ENCODE measurements at places on chromosomes 4 and X.
A peak's percentile ranks its signal among the peaks of the same experiment; 100 is the strongest.

GRCh38 chrX:17161991-17162390, 213.0 kb upstream of the NHS start:
- no peak for DNase-seq

DNA sequence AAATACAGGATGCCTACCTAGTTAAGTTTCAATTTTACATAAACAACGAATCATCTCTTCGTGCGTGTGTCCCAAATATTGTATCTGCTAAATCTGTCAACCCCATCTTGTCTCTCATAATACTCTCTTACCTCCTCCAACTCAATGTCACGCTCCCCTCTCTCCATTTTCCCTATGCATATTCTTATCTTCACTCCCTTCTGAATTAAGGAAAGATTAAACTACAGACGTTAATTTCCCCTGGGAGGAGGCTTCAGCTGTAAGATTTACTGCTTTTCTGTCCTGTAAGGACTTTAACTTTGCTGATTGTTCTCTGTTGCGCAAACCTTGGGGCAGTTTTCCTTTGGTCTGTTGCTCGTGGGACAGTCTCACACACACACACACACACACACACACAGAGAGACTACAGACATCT, 455 bp upstream of the ABCB7 start:
- DNase-seq: no peak

- DNase-seq: peak; percentile 25
Observed at GRCh38 chr4:1008840-1009541, 2.4 kb upstream of the FGFRL1 start.

DNA sequence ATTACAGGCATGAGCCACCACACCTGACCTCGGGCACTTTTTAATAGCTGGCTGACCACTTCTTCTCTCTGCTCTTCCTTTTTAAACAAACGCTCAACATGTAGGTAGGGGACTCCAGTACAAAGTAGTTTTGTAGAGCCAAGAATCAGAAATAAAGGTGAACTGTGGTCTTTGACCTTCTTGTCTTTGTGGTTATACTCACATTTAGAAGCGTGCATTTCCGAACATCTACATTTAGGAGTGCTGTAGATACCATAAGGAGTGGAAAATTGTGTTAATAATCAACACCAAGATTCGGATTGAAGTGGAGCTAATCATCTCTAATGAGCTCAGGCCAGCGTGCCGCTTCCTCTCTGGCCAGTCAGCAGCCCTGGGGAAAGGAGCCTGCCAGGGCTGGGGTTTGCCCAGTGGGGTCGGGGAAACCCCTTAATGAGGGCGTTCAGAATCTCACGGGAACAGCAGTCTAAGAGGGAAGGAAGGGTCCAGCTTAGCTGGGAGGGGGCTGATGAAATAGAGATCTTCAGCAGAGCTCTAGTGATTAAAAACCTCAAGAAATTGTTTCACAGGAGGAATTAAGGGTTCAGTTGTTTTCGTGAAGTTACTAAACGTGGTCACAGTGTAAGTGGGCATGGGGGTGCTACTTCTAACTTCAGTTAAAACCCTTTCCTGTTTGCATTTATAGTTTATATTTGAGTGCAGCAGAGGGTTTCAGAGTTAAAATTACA, 81.2 kb downstream of the GAB1 start:
- DNase-seq: no peak

DNA sequence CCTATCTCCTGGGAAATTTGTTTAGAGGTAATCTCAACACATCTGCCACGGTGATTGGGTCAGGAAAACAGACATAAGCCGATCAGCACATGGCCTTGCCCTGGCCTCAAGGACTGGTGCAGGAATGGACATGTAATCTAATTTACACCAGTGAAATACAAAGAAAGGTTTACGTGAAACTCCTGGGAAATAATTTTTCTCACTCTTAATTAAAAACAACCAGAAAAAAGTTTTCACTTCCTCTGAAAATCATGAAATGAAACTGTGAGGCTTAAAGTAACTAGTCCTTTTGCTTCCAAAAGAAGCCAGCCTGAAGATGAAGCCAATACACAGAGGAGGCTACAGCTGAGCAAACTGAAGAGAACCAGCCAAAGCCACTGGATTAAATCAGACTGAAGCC, 154.1 kb upstream of the FAM241A start:
- no peak for DNase-seq

GRCh38 chr4:801436-802124, 24.3 kb downstream of the CPLX1 start:
- DNase-seq: no peak

GRCh38 chr4:108751321-108751720, 11.5 kb downstream of the ETNPPL start:
- no peak for DNase-seq

DNA sequence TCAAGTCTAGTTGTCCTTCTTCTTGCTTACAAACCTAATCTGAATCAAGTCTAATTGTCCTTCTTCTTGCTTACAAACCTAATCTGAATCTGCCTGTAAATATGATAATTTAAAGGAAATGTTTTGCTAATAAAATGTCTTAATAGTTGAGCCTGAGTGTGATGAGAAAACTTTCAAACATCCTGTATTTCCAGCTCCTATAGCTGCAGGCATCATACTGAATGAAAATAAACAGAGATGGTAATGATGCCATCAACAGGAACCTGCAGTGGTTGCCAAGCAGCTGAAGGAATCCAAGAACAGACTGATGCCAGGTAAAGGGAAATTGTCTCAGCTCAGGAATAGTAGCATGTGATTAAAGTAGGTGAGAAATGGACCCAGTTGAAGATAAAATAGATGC, 156.1 kb upstream of the IRS4 start:
- DNase-seq: no peak

DNA sequence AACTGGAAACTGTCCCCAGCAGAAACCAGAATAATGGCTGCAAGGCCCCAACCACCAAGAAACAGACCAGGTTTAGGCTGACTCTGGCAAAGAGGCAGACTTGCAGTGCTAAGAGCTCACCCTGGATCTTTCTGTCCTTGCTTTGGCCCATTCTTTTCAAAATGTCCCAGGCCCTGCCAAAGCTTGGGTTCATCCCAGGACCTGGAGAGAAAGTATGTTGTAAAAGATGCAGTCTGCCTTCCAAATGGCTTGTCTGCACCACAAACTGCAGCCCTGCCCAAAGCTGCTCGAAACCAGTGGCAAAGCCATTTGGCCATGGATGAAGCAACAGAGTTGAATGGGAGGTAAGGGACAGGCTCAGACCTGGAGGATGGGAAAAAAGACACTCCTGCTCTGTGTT, 38.0 kb upstream of the LNX1 start:
- DNase-seq: no peak

DNA sequence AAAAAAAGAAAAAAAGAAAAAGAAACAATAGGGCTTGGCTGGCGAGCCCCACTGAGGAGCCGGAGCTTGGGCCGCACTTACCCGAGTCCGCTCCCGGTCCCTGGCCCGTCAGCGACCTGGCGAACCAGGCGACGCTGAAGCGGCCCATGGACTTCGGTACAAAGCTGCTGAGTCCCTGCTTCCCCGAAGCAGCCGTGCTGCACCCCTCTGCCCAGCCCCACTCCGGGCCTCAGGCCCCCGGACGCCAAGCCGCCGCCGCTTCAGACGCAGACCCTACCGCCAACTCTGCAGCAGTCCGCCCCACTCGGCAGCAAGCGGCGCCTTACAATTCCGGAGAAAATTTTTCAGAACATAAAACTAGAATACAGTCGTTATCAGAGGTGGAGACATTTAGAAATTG, 300.5 kb downstream of the OPHN1 start:
- no peak for DNase-seq
